Activated CD4-positive, CD25-positive, alpha-beta regulatory T cell (primary cell): ENCODE measurements at places on chromosomes 12 and 14.

DNA sequence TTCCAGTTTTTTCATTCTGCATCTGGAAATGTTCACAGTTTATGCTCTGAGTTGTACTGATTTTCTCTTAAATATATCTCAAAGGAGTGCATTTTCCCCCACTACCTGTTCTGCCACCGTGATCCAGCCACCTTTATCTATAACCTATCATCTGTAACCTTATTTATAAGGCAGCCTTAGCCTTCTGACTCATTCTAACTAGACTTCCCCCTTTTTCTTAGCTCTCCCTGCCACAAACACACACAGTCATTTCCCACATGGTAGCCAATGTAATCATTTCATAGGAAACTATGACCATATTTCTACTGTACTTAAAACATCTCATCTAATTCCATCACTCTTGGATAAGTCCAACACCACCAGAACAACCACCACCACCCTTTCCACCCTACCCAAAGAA lies 10.8 kb upstream of the GYS2 start:
- DNase-seq: no peak

- DNase-seq: peak; percentile 57
These were observed at the start of gene CCDC177 for GRCh38 chr14:69574263-69574953. TSS of gene CCDC177 (minus strand) at chr14:69574871. CDS start at chr14:69573622, 1,249 bp downstream.

- no peak for DNase-seq
These were observed 2.6 kb downstream of the TMTC1 start for GRCh38 chr12:29781188-29781587.

GRCh38 chr12:126667339-126667738 lies 1599.6 kb upstream of the TMEM132C start:
- no peak for DNase-seq

DNA sequence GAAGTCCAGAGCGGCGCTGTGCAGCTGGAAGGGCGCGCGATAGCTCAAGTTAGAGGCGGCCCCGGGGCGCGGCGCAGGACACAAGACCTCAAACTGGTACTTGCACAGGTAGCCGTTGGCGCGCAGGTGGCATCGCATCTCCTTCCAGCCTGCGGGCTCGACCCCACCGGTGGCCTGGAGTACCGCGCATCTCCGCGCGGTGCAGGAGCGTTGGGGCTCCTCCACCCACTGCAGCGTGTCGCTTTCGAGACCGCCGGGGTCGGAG lies 553 bp downstream of the CLEC14A start:
- DNase-seq: no peak

- DNase-seq: no peak
These were observed 36.6 kb downstream of the NID2 start for GRCh38 chr14:52032204-52032801.

GRCh38 chr14:48936849-48937248 lies 649.3 kb downstream of the RPS29 start:
- DNase-seq: no peak

GRCh38 chr12:28899951-28900350 lies 249.1 kb upstream of the FAR2 start:
- no peak for DNase-seq

DNA sequence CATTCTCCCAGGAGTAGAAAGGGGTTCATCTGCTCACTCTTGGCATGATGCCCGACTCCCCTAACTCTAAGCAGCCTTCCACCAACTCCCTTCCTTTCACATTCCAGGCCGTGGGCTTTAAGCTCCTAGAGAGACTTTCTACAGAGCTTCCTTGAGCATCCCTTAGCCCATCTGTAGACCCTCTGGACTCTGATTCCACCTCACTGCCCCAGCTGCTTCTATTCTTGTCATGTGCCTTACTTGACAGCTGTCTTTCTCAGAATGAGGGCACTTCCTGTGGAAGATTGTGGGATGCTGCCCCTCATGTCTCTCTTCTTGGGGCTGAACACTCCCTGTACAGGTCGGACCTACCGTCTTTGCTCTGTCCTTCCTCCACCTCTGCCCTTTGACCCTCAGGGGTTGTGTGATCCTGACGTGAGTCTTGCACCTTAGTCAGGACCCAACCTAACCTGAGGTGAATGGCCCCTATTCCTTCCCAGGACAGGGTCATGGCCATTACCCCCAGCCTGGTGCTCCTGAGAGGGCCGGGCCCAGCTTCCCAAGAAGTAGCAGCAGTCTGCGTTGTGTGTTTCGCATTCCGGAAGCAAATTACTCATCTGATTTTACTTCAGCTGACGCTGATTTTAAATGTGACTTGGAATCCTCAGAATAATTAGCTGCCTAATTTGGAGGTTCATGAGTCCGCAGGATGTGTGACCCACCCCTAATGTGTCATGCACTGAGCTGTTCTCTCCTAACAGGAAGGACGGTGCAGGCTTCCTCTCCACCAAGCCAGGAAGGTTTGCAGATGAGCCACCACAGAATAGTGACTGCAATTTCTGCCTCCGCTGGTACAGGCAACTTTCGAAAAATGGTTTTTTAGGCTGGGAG lies 2.7 kb upstream of the GALNT6 start:
- no peak for DNase-seq

- no peak for DNase-seq
These were observed 140.8 kb upstream of the CNTN1 start for GRCh38 chr12:40551466-40551865.

- no peak for DNase-seq
These were observed 115.9 kb downstream of the NTN4 start for GRCh38 chr12:95674631-95675030.

- DNase-seq: no peak
These were observed 16.3 kb downstream of the GLTP start for GRCh38 chr12:109863847-109864712.

DNA sequence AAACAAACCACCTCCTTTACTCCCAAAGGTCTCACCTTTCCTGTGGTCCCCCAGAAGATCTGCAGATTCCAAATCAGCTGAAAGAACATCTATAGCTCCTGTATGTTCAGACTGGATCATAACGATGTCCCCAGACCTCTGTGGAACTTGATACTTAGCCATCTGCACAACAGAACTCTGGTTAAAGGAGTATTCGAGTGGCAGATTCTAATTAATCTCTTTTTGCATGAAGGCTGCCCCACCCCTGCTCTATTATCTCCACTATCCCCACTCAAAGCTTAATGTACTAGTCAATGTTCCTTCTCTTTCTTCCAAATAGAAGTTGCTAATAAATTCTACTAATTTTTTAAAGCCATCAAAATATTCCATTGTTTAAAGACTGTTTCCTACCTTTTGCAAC lies 22.8 kb downstream of the GSTZ1 start:
- DNase-seq: no peak

GRCh38 chr12:33942172-33942571 lies 80.1 kb upstream of the ALG10 start:
- DNase-seq: no peak

GRCh38 chr12:81441629-81442028 lies 317.5 kb downstream of the PPFIA2 start:
- no peak for DNase-seq
